Upper lobe of left lung (tissue), 6 donors: ENCODE measurements at places on chromosomes 12 and 14.

DNA sequence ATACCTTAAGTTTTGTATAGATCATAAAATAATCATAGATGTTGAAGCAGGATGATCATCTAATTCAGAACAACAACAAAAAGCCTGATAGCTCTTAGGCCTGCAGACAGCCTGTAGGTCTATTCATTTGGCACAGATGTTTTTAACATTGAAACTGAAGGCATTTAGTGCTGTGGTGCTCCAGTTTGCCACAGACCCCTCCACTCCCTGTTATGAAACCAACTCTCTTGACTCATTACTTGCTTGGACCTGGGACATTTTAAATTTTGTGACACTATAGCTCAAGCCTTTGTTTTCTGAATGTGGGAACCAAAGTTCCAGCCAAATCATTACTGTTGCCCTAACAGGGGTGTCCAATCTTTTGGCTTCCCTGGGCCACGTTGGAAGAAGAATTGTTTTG, 9.1 kb downstream of the PRKCH start:
- DNase-seq = no peak

DNA sequence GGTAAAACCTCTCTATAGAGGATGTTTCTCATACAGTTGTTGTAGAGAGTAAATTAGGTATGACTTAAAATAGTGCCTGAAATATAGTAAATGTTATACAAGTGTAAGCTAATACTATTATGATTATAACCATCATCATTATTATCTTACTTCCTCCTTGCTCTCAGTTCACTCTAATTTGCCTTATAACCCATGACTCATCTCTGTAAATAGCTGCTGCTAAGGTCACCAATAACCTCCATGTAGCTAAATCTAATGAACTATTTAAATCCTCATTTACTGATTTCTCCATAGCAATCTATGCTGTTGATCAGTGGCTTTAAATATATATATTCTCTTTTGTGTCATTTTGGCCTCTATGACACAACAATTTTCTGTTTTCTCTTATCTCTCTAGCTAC, 109.6 kb downstream of the RMST start:
- DNase-seq = no peak

- DNase-seq = no peak
Measured at GRCh38 chr12:15200641-15201040, 20.6 kb downstream of the RERG start.

DNA sequence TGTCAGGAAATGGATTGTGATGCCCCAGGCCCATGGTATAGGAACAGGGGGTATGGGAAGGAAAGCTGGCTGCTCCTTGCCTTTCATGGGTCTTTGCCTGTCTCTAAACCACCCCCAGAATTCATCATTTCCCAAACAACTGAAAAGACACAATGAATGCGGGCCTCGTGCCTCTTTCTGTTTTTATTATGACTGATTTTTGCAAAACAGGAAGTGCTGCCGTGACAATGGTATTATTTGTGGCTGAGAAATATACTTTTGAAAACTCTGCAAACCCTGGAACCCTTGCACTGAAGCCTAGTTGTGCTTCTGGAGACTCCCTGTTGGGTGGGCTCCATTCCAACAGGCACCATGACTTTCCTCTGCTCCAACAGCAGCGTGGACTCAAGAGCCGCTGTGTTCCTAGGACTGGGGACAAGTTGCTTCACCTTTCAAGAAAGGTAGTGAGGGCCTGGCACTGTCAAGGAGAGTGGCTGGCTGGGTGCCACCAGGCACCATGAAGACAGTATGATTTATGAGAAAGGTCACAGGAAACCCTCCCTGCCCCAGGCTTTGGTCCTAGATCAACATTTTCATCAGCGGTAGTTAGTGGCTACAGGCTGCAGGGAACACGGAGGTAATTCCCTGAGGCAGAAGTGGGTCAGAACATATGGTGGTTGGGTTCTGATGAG, 4.8 kb upstream of the DGLUCY start:
- no peak for DNase-seq

DNA sequence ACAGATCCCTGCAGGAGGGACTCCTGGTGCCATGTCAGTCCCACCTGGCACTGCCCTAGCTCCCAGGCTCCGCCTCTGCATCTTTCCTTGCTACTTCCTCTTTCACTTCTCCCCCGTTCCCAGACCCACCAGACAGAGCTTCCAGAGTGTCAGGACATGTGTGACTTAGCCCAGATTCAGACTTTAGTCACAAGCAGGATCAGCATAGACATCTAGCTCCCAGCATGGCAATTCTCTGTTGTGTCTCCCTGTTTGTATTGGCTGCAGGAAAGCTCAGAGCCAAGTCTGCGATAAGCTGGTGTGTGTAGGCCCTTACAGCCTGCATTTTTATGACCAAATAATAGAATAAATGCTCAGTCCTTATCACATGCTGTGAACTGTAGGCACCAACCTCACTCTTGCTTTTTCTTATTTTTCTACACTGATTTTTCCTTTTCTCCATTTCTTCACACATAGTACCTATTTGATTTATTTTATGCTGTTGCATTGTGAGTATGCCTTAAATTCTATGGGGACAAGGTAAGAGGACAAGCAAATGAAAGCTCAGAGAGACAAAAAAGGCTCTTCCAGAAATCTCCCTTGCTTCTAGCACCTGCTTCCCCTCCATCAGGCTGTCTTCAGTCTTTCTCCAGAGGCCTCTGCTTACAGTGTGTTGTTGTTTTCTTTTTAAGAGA, 5.9 kb downstream of the DHRS2 start:
- no peak for DNase-seq

DNA sequence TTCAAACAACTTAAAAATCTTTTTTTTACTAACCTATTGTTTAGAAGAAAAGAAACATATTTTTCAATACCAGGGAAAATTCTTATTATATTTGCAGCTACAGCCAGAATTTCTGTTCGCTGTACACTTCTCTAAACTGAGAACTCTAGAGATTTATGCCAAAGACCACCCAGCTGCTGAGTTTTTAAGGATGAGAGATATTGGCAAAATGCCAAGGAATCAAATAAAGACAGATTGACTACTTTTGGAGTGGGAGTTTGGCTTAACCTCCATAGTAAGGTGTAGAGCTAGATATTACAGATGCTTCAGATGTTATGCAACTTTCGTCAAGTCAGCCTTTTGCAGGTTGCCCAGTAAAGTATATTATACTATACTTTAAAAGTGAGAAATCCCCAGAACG, 71.8 kb downstream of the TTLL5 start:
- no peak for DNase-seq

GRCh38 chr12:94749890-94750289, 99.5 kb upstream of the TMCC3 start:
- DNase-seq = no peak

DNA sequence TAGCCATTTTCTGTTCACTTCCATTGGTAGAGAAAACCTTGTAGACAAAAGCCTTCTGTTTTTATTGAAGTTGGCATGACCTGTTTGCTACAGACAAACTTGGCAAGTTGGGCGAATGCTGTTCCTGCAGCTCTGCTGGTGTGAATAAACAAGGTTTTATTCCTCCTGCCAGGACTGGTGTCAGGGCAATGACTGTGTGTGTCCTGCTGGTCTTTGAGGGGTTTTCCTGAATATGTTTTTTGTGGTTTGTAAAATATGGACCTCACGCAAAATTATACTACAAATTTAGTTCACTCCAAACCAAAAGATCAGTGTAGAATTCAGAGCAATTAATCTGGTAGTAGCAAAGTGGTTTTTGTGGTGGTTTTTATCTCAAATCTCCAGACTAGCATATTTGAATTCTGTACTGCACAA, 140.8 kb downstream of the ERC1 start:
- DNase-seq = no peak

- DNase-seq = peak; percentile 30
Measured at GRCh38 chr12:8572507-8572906, 31.8 kb upstream of the CLEC4E start.
